H9 (cell line): ENCODE measurements at places on chromosomes 12 and 14.

DNA sequence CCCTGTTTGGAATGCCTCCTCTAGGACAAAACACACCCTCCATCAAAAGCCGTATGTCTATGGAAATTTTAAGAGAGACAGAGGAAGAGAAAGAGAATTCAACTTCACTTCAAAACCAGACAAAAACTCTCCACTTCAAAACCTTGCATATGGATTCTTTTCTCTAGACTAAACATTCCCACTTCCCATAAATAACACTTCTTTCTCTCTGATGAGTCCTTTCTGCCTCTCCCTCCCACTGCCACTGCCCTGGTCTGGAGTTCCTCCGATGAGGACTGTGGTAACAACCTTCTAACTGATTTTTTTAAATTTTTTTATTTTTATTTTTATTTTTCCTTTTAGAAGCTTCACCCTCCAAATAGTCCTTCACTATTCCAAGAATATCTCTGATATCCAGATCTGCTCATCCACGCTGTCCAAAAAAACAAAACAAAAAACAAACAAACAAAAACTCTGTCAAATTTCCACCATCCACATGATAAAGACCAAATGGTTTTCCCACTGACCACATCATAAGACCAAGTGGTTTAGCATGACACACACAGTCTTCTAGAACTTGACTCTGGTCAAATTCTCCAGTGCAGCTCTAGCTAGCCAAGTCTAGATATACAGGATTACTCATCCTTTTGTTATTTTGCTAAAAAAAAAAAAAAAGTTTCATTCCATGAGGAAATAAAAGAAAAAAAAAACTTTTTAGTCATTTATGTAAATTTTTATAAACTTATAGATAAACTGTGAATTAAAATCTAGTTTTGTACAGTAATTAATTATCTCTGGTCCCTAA lies 256.0 kb downstream of the PPFIA2 start:
- DNase-seq, result no peak

- DNase-seq, result no peak
These were observed 1.2 kb downstream of the FBXO34 start for GRCh38 chr14:55272387-55272786.

DNA sequence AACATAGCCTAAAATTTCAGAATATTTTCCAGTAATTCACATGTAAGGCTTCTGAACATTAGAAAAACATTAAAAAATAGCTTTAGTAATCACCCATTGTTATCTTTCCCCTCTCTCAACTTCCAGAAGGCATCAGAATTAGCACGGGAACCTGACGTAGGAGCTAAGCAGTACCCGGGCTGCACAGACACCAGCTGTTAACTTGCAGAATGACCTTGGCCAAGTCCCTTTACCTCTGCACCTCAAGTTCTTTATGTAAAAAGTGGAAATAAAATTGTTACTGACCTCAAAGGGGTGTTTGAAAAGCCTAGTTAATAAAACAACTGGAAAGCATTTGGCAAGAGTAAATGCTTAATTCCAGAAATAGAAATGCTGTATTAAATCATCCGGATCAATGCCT lies 7.2 kb downstream of the TPH2 start:
- no peak for DNase-seq

GRCh38 chr12:46218322-46219095 lies 50.3 kb downstream of the SLC38A1 start:
- no peak for DNase-seq

GRCh38 chr14:104040539-104040938 lies 45.0 kb upstream of the ASPG start:
- DNase-seq, result no peak

DNA sequence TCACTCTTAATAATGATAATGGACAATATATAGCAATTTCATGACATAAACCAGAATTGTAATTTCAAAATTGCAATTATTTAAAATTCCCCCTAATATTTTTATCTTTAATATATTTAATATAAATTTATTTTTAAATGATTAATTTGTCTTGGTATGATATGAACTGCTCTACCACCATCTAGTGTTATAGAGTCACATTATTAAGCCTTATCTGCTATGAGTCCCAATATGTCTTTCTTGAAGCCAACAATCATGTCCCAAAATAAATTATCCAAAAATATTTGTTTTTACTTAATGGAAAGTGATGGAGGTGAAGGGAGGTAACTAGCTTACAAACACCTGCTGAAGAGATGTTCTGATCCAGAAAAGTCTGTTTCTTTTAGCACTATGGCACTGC lies 151.4 kb downstream of the KCNC2 start:
- no peak for DNase-seq

- DNase-seq, result no peak
These were observed 12.8 kb downstream of the CHST11 start for GRCh38 chr12:104469523-104469922.

- DNase-seq, result no peak
These were observed 112.6 kb upstream of the TMCC3 start for GRCh38 chr12:94762943-94763342.

DNA sequence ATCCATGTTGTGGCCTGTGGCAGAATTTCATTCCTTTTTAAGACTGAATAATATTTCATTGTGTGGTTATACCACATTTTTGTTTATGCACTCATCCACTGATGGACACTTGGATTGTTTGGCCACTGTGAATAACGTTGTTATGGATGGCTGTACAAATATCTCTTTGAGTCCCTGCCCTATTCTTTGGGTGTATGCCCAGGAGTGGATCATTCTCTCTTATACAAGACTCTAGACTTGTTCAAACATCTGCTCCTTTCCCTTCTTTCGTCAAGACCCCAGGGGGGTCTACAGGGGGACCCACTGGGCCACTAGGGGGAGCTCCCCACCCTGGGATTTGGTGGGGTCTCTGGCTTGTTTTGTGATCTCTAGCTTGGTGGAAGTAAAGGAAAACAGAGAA lies 77.4 kb downstream of the FBXL14 start:
- DNase-seq, result peak; percentile 78

GRCh38 chr12:49779581-49779980 lies 38.2 kb downstream of the TMBIM6 start:
- DNase-seq, result no peak

DNA sequence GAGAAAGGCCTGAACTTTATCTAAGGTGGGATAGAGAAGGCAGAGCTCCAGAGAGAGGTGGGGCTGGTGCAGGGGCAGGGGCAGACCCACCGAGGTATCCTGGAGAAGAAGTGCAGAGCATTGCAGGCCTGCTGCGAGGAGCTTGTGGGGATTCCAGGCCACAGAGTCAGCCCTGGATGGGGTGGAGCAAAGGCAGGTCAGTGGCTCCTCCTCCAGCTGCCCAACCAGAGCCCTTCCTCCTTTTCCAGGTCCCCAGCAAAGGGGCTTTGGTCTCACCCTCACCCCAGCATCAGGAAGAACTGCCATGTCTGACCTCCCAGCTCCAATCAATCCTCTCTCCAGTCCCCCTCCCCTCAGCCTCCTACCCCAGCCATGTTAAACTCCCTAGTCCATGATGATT lies 19.8 kb upstream of the ZNF740 start:
- DNase-seq, result no peak

GRCh38 chr12:132506328-132507160 lies 16.6 kb downstream of the FBRSL1 start:
- DNase-seq, result peak; percentile 76

- no peak for DNase-seq
These were observed 110.2 kb downstream of the NEDD1 start for GRCh38 chr12:97017213-97017612.

GRCh38 chr14:30621354-30621939 lies 672 bp upstream of the SCFD1 start:
- peak; percentile 38 for DNase-seq

- peak; percentile 59 for DNase-seq
These were observed 14.8 kb upstream of the CALM1 start for GRCh38 chr14:90381999-90382451.

GRCh38 chr14:75335571-75335970 lies 56.9 kb downstream of the FOS start:
- no peak for DNase-seq

DNA sequence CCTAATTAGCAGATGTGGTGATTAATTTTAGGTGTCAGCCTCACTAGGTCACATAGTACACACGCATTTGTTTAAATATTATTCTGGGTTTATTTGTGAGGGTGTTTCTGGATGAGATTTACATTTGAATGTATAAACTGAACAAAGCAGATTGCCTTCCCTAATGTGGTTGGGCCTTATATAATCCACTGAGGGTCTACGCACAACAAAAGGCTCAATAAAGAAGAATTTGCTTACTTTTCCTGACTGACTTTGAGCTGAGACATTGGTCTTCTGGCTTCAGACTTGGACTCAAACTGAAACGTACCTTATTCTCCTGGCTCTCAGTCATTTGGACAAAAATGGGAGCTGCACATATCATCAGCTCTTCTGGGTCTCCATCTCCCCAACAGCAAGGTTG lies 1132.3 kb upstream of the FLRT2 start:
- no peak for DNase-seq

- no peak for DNase-seq
These were observed 80.5 kb downstream of the BCL11B start for GRCh38 chr14:99191395-99192027.

GRCh38 chr12:54428050-54429013 lies 9.3 kb upstream of the ITGA5 start:
- peak; percentile 57 for DNase-seq

GRCh38 chr14:67762051-67762450 lies 54.3 kb downstream of the ZFYVE26 start:
- DNase-seq, result no peak

- DNase-seq, result no peak
These were observed 42.0 kb upstream of the NUDT4 start for GRCh38 chr12:93335603-93336162.

DNA sequence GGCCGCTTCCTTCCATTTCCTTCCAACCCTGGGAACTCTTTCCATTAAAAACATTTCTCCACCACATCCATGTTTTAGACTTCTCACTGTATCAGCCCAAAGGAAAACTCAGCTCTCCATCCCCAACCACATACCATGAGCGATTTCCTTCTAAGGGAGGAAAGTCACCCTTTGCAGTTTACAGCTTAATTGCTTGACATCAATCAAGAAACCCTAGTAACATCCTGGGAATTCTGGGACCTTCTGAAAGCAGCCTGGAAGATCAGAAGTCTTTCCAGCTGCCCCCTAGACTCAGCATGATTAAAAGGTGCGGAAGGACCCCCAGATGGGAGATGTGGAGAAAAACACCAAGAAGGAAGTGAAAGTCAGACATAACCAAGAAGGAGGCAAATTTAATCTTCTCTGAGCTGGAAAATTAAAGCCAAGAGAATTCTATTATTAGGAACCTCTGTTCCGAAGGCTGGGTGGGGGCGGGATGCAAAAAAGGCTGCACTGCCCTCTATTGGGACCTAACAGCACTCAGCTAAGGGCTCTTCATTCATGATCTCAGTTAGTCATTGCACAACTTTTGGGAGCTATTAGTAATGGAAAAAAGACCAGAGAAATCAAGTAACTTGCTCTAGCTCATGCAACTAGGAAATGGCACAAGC lies 73.3 kb upstream of the PLXNC1 start:
- DNase-seq, result peak; percentile 56

DNA sequence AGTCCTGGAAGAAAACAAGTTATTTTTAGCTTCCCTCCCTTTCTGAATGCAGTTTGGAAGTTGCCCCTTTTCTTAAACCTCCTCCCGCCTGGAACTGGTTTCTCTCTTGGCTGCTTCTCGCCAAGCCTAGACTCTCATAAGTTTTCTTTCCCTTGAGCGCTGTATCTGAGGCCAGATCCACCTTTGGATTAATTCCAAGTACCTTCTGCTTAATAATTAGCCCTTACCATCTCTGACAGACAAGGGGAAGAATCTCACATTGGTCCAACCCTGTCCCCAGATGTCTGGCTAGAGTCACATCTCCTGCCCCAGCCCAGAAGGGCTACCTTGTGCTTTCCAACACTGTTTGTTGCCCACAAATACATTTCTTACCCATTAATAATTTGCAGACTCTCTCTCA lies 161.8 kb upstream of the RGS6 start:
- no peak for DNase-seq

GRCh38 chr14:66440801-66441200 lies 45.4 kb upstream of the CCDC196 start:
- DNase-seq, result no peak

DNA sequence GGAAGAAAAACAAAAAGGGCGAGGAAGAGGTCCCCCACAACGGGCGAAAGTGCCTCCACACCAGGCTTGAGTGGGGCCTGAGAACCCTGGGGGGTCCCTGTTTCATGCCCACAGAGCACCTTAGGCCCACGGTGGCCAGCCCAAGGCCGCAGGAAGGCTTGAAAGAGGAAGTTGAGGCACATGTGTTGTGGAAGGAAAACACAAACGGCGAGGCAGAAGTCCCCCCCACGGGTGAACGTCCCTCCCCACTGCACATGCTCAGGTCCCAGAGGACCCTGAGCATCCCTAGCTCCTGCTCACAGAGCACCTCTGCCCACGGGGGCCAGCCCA lies 371.5 kb downstream of the ALG10 start:
- no peak for DNase-seq

- DNase-seq, result no peak
These were observed 34.5 kb downstream of the ELK3 start for GRCh38 chr12:96228566-96229248.

GRCh38 chr14:70822530-70823185 lies 13.3 kb upstream of the MAP3K9 start:
- peak; percentile 87 for DNase-seq

DNA sequence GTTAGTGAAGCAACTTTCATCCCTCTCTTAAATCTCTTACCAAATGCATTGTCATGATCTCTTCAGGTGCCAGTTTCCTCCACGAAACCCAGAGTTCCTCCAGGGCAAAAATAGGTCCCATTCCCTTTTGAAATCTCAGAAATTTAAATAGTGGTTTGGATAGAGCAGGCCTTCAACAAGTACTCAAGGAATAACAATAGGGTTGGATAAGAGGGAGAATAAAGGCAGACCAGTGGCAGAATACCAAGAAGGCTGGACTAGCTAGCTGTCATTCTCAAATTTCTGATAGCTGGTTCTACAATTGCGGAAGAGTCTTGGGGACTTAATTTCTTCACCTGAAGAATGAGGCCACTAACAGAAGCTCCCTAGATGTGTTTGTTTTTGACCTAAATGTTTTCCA lies 62.5 kb downstream of the PKP2 start:
- no peak for DNase-seq

- no peak for DNase-seq
These were observed 11.2 kb upstream of the PXN start for GRCh38 chr12:120276734-120277133.

- DNase-seq, result no peak
These were observed 72.0 kb upstream of the RESF1 start for GRCh38 chr12:31887109-31887811.

- no peak for DNase-seq
These were observed 22.4 kb upstream of the SUPT16H start for GRCh38 chr14:21406213-21406612.

GRCh38 chr14:57771801-57772200 lies 94.1 kb downstream of the SLC35F4 start:
- DNase-seq, result no peak

- no peak for DNase-seq
These were observed 873.6 kb downstream of the C12orf50 start for GRCh38 chr12:87155621-87156020.

GRCh38 chr14:59632381-59632780 lies 55.8 kb upstream of the CCDC175 start:
- DNase-seq, result peak; percentile 66
